ENCODE measurements at places on chromosomes 11 and 22.

DNA sequence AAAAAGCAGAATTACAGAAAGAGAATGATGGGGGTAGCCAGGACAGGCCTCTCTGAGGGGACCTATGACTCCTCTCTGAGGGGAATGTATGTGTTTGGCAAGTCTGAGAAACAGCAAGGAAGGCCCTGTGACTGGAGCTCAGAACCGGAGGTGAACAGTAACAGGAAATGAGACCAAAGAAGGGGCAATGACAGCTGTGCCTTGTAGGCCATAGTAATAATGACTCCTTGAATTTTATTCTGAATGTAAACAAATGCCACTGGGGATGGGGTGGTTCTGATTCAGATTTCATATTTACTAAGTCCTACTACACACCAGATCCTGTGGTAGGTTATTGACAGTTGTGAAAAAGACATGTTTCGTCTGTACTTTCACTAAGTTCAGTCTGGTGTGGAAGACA, 52.8 kb upstream of the APOA1 start:
- peak; percentile 46 for DNase-seq

DNA sequence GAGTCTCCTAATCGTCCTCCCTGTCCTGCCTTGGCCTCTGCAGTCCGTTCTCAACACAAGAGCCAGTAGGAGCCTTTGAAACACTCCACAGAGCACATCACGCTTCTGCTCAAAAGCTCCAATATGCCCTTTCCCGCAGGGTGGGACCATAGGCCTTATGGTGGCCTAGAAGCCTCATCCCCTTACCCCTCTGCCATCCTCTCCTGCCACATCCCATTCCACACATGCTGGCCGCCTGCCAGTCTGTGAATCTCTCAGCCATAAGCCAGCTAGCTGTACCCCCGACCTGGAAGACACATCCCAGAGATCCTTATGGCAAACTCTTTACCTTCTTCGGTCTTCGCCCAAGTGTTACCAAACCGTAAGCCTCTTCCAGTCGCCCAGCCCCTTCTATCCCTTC, 157.8 kb downstream of the ENTHD1 start:
- no peak for DNase-seq

- no peak for DNase-seq
Observed at GRCh38 chr11:115539844-115540243, 35.6 kb upstream of the CADM1 start.

DNA sequence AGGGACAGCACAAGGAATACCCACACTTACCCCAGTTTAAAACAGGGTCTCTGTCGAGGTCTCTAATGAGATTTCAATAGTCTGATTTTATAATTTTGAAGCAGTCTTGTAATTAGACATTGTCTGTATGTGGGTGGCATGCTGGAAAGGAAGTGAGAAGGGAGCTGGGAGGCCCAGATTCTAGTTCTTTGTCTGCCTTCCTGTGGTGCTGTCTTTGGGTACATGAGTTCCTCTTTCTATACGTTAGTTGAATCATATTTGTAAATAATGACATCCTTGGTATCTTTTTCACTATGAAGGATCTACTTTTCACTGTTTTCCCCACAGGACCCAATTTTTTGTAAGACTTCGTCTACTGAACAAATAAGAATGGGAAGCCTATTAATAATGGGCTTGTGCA, 42.0 kb upstream of the TENM4 start:
- DNase-seq: no peak

DNA sequence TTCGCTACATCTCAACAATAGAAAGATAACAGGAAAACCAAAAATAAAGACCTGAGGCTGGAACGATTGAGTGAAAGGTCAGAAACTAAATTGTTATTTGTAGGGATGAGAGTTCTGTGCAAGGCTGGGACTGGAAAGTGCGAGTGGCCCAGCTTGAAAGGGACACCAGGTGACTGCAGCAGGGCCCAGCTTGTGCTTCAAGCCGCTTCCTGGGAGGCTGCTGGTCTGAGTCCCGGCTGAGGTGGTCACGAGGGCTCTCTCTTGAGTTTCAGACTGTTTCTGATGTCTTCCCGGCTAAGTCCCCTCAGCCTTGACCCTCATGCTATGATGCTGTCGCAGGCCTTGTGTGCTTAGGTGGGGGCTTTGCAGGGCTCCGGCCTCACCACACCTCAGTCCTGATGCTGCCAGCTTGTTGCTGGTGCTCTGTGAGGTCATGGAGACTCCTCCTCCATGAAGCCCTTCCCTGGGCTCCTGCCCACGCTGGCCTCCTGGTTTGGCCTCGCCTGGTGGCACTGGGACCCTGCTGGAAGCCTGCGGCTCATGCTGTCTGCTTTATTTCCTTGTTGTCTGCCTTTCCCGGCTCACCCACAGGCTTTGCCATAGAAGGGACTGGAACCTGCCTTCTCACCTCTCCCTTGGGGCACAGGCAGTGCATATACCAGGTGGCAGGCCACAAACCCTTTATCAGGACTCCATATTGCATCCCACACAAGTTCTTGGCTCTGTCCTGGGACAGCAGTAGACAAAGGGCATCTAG, 4.0 kb downstream of the BANF1 start:
- DNase-seq: no peak

DNA sequence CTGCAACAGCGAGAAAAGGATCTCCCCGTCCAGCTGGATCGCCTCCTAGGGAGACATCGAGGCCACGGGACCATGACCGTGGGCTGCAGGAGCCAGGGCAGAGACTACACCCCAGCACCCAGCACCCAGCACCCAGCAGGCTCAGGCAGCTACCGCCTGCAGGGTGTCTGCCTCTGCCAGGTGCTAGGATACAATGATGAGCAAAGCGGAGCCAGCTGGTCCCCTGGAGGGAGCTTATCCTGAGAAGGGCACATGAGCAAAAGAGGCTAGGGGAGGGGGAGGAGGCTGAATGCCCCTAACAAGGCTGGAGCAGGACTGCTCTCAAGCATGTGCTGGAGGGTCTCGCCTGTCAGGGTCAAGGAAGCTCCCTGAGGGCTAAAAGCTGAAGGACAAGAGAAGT, 4.8 kb upstream of the CASTOR1 start:
- no peak for DNase-seq

- DNase-seq: peak; percentile 20
Observed at GRCh38 chr11:118277312-118277711, 13.2 kb upstream of the MPZL2 start.

DNA sequence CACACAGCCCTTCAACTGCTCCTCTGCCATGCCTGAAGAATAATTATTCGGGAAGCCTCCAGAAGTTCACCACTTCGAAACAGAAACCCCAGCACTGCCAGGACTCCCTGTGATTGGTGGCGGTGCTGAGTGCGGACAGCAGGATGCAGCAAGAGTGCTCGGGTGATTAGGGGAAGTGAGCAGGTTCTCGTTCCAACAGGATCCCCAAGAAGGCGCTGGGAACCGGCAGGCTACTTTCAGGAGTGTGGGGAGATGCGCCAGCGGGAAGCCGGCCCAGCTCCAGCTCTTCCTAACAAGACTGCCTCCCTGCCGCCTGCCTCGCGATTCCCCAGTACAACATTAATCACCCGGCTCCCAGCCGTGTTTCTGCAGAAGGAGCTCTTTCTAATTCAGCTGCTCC, 630.2 kb downstream of the BRD1 start:
- DNase-seq: no peak

DNA sequence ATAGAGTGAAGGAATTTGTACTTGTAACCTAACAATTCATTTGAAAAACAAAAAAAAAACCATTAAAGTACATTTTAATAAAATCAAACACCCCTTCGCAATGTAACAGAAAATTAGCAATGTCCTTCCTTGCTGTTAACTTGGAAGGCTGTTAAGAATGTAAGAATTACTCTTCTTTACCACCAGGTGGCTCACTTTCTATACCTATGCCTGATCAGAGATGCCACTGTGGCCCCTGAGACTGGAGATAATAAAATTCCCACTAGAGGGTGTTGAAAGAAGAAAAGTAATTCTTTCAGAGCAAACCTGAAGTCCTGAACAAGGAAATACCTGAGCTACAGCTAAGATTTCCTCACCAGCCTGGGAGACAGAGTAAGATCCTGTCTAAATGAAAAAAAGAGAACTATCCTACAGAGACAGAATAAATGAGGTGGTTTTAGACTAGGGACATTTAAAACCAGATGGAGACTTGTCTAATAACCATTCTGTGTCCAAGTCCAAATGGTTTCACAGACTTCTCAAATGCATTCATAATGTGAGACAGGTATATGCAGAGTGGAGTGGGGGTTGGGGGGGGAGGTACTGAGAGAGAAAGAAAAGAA, 1089.3 kb downstream of the FAM181B start:
- peak; percentile 54 for DNase-seq

GRCh38 chr22:30038219-30038618, 42.0 kb upstream of the HORMAD2 start:
- DNase-seq: peak; percentile 93

DNA sequence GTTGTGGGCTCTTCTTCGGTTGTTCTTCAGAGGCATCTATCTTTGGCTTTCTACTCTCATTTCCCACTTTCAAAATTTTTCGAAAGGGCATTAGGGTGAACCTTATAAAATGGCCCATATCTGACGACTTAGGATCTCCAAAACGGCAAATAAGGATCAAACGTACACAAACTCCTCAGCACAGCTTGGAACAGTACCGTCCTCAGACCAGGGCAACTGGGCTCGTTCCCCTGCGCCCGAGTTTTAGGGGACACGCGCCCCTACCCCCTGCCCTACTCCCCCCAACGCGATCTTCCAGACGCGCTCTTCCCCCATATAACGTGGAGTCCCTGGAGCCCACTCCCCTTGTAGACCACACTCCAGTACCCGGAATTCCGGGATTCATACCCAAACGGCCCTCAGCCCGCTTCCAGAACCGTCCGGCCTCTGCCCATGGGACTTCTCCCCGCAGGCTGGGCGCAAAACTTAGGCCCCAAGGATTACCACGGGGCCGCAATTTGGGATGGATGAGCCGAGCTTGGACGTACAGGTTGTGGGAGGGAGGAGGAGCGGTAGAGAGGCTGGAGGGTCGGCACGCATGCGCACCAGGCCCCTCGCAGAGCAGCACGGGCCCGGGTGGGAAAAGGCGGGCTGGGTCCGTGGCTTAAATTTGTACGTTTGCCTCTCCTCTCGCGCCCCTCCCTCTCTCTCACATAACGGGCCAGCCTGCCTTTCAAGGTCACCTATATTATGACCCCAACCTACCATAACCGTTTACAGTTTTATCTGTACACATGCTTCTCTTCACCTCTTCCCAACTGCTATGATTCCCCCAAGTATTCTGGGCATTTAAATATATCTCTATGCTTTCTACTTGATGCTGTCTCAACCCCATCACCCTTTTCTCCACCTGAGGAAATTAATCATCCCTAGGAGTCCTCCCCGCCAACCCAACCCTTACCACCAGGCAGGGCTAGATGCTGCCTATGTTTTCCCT, 3.4 kb downstream of the CCDC89 start:
- DNase-seq: peak; percentile 68

DNA sequence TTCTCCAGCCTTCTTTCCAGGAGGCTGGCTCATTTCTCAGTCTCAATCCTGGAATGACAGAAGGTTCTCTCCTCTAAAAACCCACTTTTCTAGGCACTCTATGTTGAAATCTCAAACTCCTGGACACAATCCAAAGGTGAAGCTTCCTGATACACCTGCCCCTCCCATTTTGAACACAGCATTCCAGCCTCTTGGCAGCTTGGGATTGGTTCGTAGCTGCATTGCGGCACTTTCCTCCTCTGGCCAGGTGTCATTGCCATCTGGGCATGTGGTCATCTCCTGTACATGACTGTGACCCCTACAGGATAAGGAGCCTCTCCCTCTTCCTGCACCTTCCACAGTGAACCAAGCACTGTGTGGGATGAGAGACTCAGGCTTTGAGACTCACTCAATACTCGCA, 230.2 kb upstream of the B3GAT1 start:
- no peak for DNase-seq

- DNase-seq: no peak
Observed at GRCh38 chr11:108536783-108537182, 38.6 kb upstream of the POGLUT3 start.

DNA sequence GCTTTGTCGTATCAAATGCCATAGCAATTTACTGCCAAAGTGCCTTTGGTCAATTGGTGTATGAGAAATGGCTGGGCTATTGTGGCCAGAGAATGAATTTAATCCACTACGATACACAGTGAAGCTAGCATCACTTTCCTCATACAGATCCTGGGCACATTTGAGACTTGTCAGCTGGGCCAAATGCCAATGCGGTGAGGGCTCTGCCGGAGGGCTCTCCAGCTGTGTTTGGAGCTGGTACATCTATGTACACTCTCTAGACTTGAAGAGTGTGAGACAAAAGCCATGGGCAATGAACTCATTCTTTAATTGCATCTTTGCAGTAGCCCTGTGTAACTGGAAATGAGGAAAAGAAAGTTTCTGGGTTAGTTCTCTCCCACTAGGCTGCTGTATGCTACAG, 1052.9 kb downstream of the NTM start:
- DNase-seq: no peak

- DNase-seq: peak; percentile 83
Observed at GRCh38 chr11:73335204-73335923, 27.3 kb downstream of the ARHGEF17 start.

DNA sequence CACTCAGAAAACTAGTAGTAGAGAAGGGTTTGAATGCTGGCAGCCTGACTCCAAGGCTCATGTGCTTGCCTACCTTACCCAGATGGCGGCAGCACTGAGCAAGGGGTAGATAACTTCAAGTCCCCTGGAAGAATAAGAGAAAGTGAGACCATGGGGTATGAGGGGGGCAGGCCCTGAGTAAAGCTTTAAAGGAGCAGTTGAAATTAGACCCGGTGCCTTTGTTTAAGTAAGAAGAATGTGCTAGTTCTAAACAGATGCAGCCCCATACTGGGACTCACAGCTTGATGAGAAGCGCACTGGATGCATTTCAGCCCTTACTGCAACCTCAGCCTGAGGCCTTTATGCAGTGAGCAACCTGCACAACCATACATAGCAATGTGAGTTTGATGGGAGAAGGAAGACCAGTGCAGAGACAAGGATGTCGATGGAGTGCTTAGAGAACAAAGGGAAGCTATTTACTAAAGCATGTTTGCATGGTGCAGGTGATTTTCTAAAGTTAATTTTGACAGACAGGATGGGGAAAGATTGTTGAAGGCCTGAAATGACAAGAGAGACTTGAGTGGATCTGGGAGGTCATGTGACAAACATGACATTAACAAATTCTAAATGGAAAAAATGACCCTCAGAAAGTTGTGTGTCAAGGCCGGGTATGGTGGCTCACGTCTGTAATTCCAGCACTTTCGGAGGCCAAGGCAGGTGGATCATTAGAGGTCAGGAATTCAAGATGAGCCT, 27.1 kb upstream of the TMA7B start:
- peak; percentile 39 for DNase-seq

DNA sequence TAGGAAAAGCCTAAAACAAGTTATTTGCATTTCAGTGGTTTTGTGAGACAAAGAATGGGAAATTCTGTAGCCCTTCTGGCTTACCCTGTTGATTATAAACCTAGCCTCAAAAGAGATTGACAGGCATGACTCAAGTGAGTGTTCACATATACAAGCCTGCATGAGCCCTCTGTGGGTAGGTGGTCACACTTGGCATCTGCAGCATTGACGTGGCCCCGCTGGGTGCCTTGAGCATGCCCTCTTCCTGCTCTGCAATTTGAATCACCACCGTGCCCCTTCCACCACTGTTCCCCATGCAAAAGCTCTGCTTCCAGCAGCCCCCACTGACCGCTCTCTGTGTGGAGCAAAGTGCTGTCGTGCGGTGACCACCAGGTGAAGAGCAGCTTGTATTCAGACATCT, 21.0 kb upstream of the ADSL start:
- no peak for DNase-seq
